Mesenchymal stem cell (in vitro differentiated cells and primary cell): ENCODE measurements at places on chromosomes 3 and 15.
A peak's percentile ranks its signal among the peaks of the same experiment; 100 is the strongest.

- DNase-seq: no peak
Observed at GRCh38 chr15:57425842-57426241, 49.5 kb downstream of the CGNL1 start.

DNA sequence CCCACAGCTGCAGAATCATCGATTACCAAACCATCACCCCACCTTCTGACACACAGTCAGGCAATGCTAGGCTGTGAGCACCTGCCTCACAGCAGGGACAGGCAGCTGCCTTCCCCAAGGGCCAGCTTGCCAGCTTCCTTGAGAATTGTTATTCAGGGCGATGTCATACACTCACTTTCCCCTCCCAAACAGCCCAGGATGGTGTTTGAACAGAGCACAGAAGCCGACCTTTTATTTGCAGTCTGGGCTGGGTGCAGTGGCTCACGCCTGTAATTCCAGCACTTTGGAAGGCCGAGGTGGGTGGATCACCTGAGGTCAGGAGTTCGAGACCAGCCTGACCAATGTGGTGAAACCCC lies 84.5 kb upstream of the HERC1 start:
- no peak for DNase-seq

- DNase-seq: no peak
Observed at GRCh38 chr3:144197116-144197515, 225.5 kb downstream of the DIPK2A start.

GRCh38 chr3:154758109-154758868 lies 321.8 kb upstream of the MME start:
- DNase-seq: peak; percentile 42

GRCh38 chr3:46884929-46885328 lies 7.4 kb downstream of the PTH1R start:
- no peak for DNase-seq

DNA sequence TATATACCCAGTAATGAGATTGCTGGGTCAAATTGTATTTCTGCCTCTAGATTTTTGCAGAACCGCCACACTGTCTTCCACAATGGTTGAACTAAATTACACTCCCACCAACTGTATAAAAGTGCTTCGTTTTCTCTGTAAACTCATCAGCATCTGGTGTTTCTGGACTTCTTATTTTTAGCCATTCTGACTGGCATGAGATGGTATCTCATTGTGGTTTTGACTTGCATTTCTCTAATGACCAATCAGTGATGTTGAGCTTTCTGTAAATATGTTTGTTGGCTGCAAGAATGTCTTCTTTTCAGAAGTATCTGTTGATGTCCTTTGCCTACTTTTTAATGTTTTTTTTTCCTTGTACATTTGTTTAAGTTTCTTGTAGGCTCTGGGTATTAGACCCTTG lies 182.9 kb upstream of the TRIM42 start:
- DNase-seq: no peak

- no peak for DNase-seq
Observed at GRCh38 chr3:85342915-85343314, 384.1 kb downstream of the CADM2 start.

- no peak for DNase-seq
Observed at GRCh38 chr3:171358181-171358880, 101.9 kb downstream of the TNIK start.

DNA sequence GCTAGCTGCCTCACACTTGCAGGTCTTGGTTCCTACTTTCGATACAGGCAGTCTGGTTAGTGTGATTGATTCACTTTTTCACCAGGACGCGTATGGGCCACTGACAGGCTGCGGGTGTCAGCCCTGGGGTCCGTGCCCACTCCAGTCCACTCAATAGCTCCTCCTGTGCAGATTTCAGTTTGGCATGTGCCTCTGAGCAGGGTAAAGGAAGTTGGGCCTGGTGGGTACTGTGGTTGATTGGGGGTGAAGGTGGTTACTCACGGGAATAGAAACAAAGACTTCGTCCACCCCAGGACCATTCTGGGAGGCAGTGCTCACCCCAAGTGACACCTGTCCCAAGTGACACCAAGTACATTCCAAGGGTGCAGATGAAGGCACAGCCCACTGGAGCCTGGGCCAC lies 62.3 kb downstream of the EPHB1 start:
- DNase-seq: no peak

GRCh38 chr3:100221159-100221558 lies 39.6 kb upstream of the TBC1D23 start:
- no peak for DNase-seq

- peak; percentile 93 for DNase-seq
Observed at GRCh38 chr3:108130701-108131474, 40.1 kb upstream of the CD47 start.

DNA sequence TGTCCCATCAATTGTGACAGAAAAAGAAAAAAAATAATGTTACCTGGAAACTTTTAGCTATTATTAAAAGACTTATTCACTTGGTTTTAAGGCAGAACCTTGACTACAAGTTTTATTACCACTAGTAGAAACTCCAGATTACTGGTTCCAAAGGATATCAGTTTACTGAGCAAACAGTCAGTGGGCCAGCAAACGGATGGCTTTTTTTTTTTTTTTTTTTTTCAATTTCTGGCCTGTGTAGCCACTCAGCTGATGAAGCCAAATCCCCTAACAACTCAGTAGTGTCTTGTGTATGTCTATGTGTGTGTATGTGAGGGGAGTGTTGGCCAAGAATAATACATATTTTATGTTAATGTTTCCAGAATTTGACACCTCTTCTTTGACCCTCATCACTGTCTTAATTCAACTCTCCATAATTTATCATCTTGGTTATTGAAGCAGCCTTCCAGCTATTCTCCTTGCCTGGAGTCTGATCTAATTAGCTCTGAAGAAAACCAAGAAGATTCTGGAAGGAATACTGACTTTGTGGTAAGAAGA lies 724.9 kb downstream of the NSUN3 start:
- DNase-seq: no peak

GRCh38 chr3:13190378-13190765 lies 117.1 kb upstream of the IQSEC1 start:
- no peak for DNase-seq

- DNase-seq: no peak
Observed at GRCh38 chr15:82309802-82310201, 39.5 kb downstream of the GOLGA6L10 start.

DNA sequence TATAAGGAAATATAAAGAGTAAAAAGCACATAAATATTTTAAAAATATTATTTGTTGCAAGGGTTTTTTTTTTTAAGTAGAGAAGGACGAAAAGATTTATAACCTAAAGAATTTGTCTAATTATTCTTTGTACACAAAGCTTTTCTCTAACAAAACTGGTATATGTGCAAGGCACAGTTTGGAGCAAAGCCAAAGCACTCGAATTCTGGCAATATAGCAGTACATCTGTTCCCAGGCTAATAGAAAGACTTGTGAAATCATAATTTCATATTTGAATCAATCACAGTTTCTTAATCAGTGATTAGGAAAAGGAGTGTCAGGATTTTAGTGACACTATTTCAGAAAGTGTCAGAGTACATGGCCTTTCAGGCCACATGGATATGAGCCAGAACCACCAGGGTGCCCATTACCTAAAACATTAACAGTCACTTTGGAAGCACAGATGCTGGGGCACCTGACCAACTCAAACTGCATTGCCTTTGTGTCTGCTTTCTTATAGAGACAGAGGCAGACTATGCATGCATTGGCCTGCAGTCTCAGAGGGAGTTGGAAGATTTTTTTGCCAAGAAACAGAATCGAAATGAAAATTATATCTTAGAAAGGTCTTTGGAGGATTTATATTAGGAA lies 651.8 kb upstream of the SGO1 start:
- no peak for DNase-seq

DNA sequence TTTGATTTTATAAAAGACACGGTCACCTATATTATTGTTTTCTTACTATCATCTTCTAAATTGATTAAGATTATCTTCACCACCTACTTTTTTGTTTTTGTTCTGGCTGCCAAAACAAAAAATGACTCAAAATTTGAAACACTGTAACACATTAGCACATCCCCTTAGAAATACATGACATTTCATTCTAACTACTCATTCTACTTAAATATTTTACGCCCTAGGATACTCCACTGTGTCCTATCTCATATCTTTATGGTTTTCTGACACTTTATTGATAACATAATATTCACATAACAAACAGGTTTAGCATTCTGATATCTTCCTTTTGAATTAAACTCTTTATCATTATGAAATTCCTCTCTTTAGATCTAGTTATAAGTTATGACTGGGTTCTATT lies 656.2 kb downstream of the GBE1 start:
- DNase-seq: no peak

- no peak for DNase-seq
Observed at GRCh38 chr3:114175204-114175987, 3.5 kb downstream of the DRD3 start.

- peak; percentile 29 for DNase-seq
Observed at GRCh38 chr3:49352890-49353421, 5.2 kb downstream of the GPX1 start.

GRCh38 chr3:147864754-147865354 lies 455.7 kb downstream of the ZIC1 start:
- no peak for DNase-seq

DNA sequence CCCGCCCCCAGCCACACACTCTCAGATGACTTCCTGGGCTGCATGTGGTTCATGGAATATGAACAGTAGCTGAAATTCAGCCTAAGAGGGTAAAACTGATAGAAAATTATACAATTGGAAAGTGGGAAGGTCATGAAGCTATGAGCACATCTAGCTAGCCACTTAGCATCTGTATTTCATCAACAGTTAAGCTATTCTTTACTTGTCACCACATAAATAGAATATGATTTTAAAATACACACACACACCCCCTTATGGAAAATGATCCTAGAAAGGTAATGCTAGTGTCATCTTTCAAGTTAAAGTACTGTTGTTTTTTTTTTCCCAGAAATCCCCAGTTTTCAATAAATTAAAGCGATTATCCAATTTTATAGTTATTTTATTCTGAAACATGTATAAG lies 3.6 kb downstream of the MAP4 start:
- DNase-seq: no peak

- no peak for DNase-seq
Observed at GRCh38 chr3:196195664-196196265, 15.4 kb downstream of the ZDHHC19 start.

DNA sequence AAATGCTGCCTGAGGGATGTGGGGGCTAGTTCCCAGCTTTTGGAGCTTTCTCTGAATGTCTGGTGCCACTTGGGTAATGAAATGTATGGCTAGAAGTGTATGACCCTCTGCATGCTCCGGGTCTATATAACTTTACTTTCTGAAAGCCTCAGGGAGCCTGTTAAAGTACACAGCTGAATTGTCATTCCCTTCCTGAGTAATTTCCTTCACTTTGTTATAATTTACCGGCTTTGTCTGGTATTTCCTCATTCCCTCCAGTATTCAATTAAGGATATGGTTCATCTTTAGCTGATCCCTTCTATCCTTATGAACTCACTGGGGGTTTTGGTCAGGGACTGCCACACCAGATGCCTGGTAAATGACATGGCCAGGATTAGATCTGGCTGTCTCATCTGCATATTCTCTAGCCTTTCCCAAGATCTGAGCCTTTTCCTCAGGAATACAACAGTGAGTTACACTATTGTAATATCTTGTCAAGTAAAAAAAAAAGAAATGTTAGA lies 620.3 kb downstream of the ZPLD1 start:
- DNase-seq: no peak

- DNase-seq: no peak
Observed at GRCh38 chr3:194194757-194195085, 58.8 kb downstream of the HES1 start.

DNA sequence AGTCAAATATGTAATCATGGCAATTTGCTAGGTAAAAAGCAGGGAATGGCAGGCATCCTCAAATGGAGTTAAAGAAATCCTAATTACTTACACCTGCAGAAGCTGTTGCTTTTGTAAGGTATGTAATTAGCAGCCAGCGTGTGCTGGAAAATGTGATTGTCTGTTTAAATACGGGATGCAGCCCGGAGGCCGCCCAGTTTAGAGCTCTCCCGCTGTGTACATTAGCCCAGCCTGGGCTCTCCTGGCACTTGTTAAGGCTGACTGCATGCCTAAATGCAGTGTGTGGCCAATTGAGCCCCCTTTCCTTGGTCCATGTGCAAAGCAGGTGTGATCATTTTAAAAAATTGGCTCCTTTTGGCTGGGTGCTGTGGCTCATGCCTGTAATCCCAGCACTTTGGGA lies 9.0 kb downstream of the DPH3 start:
- DNase-seq: no peak

DNA sequence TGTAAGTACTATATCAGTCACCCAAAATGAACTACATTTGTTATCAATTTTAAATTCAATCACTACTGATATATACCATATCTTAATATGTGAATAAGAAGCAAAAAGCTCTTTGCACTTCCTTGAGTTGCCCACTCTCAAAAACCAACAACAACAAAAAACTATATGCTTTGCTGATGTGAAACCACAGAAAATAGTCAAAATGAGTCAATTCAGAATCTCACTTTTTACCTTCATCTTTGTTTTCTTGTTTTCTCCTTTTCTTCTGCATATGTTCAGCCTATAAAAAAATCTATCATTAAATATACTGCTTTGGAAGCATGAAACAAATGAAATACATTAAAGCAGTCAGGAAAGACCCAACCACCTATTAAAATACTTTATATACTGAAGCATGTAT lies 80.7 kb downstream of the UBR1 start:
- no peak for DNase-seq

DNA sequence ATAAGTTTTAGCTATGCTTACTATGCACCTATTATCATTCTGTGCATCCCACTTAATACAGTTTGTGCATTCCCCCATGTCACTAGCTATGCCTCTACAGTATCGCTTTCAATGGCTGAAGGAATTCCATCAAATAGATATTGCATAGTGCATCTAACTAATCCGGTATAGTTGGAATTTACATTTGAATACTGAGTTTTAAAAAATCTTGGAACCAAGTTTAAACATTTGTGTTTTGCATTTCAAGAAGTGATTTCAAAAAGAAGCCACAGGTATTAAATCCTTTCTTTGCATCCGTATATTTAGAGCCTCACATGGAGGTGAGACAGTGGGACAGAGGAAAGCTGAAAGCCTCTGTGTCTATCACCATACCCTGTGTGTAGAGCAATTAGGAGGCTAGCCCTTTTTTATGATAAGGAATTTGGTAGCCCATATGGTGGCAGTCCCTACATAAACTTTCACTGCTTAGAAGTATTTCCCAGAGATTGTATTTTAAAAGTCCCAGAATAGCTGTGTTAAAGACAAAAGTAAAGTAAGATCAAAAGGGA lies 960.2 kb upstream of the CFAP20DC start:
- DNase-seq: no peak

- DNase-seq: no peak
Observed at GRCh38 chr3:104908761-104909160, 457.9 kb upstream of the ALCAM start.

DNA sequence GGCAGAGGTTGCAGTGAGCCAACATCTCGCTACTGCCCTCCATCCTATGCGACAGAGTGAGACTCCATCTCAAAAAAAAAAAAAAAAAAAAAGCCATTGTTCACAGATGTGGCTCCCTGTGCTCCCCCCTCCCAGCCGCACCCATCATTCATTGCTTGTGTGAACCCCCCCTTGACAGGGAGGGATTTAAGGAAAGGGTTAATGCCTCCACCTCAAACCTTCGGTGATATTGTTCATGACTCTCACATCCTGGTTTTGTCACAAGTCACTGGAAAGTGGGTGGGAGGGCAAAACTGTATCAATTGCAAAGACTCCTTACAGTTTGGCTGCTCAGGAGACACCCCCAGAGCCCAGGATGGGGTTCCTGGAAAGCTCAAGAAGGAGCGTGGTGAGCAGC lies 7.7 kb downstream of the SLC6A6 start:
- DNase-seq: no peak
